ENCODE measurements at places on chromosomes 12 and 14.

DNA sequence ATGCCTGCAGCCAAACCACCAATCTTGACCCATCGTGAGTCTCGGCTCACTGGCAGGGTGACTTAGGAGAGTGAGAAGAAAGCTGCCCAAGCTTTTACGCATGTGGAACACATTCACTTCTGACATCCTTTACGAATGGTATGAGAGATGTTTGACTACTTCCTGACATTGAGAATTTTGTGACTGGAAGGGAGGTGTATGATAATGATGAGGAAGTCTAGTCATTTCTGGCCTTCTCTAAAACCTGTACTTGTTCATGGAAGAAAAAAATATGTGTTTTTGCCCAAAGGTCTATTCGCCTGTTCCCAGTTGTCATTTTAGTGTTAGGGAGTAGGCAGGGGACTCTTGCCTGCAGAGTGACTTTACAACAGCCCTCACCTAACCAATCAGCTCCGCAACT lies 227.2 kb upstream of the ATP2B1 start:
- no peak for DNase-seq

GRCh38 chr14:24368562-24369252 lies 723 bp downstream of the NFATC4 start:
- DNase-seq, result peak; percentile 71

DNA sequence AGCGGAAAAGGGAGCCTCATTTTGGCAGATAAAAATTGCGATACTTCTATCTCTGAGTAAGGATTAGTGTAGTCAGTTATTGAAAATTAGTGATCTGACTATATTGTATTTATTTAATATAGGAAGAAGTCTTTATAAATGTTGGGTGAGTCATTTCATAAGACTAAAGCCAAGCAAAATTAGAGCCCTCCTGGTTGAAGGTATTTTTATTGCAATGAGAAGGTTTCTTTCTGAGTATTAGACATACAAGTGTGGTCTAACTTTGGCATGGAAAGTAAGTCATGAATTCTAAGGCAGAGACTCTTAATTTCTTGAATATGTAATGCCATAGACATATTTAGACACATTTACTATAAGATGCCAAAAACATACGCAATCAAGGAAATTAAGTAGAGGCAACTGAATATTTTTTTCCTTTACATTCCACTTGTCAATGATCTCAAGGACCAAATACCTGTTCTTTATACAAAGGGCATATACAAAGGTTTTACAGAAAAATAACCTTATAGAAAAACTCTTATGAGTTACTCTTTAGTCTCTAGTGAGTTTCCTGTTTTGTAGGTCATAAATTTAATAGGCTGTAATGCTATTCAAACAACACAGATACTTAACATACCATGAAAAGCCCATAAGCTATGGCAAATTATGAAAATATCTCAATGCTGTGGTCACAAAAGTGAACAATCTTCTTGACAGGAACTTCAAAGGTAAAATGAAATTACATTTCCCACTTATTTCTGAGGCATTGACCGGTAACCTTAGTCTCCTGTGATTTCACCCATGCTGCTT lies 156.6 kb upstream of the BTG1 start:
- no peak for DNase-seq

DNA sequence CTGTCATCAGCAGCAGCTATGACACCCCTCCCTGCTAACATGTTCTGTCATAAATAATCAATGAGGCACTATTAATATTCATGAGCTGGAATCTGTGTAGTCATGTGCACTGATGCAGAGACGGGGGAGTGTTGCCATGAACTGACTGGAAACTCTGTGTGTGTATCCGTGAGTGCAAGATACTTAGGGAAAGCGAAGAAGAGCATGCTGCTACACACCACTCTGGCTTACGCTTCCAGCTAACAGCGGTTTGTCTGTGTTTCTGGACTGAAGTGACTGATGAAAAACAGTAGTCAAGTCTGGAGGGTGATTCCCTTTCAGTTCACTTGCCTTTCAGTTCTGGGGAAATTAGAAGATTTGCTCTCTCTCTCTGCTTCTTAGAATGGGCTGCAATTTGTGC lies 249.4 kb downstream of the PDZRN4 start:
- DNase-seq, result no peak

- no peak for DNase-seq
Observed at GRCh38 chr12:75571204-75571603, 59.8 kb upstream of the KRR1 start.

DNA sequence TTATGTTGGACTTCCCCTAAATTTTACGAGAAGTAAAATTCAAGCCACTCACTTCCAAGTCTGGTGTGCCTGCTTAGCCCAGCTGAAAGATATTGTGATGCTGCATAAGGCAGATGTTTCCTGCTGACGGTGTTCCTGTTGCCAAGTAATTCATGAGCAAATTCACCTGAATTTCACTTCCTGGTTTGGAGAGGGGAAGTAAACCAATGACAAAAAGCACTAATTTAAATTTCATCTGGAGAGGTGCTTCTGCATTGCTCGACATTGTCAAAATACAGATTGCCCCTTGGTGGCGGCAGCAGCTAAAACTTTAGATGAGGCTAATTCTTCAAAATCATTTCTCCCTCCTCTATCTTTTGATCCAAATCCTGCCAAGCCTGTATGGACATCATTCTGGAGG lies 281.1 kb downstream of the AACS start:
- no peak for DNase-seq

DNA sequence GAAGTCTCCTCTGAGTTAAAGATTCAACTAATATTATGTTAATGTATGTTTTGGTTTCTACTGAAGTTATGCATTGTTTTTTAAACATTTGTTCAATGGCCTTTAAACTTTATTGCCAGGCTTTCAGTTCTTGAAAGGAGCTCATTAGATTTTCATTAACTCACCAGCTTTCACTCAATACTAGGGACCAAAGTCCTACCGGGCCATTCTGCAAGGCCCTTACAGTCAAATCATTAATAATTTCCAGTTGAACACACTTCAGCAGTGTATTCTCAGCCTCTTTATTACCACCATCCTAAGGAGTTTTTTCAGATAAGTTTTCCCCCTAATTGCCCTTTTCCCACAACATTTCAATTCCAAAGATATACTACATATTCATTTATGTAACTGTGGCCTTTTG lies 409.2 kb downstream of the DIO2 start:
- no peak for DNase-seq

GRCh38 chr12:109432842-109433304 lies 44.2 kb downstream of the KCTD10 start:
- DNase-seq, result peak; percentile 91

- DNase-seq, result no peak
Observed at GRCh38 chr12:47343684-47344567, 264.2 kb upstream of the AMIGO2 start.

DNA sequence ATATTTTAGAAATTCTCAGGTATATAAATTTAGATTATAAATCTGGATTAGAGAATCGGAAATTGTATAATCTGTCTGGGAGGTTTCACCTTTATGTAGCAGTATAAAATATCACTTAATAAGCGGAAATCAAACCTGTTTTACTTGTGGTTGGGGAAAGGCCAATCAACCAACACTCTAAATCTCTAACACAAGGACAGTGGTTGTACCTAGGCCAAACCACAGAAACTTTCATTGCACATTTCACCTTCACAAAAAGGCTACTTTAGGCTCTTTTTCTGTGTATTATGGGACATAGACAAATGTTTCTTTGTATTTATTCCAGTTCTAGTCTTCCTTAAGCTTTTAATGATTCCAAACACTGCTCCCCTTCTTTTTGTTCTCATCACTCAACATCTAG lies 19.8 kb downstream of the ERH start:
- no peak for DNase-seq

DNA sequence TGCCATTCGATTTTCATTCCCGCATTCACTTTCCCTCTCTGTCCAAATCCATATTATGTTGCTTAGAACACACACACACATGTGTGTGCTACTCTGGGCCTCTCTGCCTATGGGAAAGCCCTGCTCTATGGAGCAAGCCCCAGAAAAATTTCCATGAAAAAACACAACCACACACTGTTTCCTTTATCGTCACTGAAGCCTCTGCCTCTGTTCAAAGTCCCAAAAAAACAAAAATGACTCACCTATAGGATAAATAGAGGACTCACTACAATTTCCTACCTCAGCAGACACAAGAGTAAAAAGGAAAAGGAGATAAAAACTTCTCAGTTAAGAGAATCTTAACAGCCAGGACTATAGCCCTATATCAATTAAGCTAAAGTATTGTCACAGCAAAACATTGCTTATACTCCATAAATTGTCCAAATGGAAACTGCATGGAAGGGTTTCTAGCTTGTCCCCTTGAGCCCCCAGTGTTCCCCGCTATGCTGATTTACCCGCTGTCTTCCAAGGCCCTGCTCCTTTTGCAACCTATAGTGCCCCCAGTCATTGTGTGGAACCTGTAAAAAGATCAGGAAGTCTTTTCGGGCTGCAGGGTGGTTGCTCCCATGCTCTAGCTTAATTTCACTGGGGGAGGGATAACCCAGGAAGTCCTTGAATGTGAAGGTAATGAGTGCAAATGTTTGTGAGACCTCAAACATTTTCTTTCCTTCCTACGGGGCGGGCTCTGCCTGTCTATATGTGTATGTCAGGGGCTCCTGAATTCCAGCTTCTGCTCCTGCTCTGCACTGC lies 11.1 kb upstream of the PIP4K2C start:
- DNase-seq, result no peak

DNA sequence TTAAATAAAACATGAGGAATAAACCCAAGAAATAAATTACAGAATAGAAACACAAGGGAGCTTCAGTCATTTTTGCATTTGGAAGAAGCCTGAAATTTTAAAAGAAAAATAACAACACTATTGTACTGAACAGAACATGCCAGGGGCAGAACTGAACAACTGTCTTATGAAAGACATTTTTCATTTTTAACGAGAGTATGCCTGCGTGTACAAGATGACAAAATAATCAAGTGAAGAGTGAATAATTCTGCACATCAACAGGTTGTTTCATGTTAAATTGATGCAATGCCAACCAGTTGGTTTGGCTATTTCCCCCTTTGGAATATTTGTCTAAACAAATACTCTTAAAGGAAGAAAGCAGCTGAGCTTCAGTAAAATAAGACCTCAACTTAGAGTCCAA lies 103.3 kb upstream of the BTG1 start:
- no peak for DNase-seq

DNA sequence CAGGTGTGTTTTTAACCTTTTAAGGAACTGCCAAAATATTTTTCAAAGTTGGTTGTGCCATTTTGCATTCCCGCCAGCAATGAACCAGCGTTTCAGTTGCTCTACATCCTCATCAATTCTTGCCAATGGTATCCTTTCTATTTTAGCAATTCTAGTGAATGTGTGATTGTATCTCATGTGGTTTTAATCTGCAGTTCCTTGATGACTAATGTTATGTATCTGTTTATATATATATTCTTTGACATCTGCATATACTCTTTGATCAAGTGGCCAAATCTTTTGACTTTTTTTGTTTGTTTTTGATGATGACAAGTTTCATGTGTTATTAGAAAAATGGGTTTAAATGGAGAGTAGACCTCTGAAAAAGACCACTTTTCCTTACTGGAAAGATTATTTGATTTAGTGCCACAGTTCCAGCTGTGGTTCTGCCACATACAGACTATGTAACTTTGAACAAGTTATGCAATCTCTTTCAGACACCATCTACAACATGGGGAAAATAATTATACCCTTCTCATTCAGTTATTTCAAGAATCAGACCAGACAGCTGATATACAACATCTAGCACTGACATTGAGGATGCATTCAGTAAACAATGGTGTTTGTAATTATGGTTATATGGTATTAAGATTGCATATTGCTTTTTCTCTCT lies 146.3 kb upstream of the CNOT2 start:
- no peak for DNase-seq

DNA sequence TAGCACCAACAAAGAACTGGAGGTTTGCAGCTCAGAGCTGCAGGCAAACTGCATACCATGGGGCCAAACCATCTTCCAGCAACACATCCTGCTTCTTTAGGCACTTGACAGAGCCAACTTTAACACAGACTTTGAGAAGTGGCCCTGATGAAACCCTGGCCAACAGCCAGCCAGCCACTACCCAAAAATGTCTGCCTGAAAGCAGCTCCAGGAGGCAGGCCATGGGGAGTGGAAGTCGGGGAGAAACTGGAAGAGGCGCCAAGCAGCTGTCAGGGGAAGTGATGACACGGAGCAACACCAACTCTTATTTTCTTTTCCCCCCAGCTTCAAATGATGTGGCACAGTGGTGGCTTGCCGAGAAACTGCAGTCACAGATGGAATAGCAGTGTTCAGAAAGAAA lies 110.9 kb upstream of the PLXNC1 start:
- no peak for DNase-seq

- no peak for DNase-seq
Observed at GRCh38 chr14:56154321-56154720, 36.1 kb downstream of the PELI2 start.

GRCh38 chr12:120639771-120640721 lies at the start of gene CABP1:
Gene CABP1 (plus strand): TSS chr12:120640626. CDS start chr12:120640686, 60 bp downstream.
- peak; percentile 44 for DNase-seq

GRCh38 chr12:68792952-68793351 lies 15.0 kb upstream of the MDM2 start:
- no peak for DNase-seq

DNA sequence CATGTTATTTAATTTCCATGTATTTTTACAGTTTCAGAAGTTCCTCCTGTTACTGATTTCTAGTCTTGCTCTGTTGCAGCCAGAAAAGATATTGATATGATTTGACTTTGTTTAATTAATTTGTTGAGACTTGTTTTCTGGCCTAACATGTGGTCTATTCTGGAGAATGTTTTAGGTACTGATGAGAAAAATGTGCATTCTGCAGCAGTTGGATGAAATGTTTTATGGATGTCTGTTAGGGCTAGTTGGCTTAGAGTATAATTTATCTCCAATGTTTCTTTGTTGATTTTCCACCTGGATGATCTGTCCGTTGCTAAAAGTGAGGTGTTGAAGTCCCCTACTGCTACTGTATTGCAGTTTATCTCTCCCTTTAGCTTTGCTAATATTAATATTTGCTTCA lies 54.4 kb downstream of the GPR137C start:
- no peak for DNase-seq

DNA sequence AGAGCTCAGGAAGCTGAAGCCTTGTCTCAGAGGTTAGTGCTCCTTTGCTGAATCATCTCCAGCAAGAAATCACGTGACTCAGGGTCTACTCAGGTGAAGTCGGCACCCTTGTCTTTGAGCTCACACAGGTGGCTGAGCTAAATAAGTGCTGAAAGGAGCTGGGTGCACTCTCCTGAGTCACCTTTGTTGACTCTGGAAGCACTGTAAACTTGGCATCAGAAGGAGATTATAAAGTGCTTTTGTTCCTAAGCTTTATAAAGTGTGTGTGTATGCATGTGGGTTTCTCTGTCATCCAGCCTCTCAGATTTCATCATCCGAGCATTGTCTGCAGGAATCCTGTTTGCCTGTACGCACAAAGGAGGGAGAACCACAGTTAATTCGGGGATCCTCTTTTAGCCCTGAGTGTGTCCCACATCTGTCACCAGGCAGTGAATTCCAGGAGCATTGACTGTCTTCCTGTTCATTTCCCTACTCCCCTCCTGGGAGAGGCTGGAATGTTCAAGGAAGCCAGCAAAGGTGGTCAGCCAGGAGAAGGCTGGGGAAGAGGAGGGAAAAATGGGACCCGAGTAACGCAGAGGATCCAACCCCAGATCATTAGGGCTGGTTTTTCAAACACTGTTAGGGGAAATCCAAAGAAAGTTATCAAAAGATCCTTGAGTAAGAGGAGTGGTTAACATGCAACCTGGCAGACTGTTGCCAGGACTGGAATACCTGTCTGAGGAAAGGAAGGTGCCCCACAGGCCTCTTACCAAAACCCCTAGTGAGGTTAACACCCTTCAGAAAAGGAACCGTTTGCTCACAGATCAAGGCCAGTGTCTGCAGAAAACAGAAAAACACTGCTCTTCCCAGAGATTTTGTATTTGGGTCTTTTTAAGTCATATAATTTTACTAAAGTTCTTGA lies 157.5 kb upstream of the HIF1A start:
- DNase-seq, result no peak
